Choroid plexus epithelial cell (primary cell): ENCODE measurements at places on chromosomes 2 and 18.

- peak; percentile 96 for DNase-seq
These were observed 133.7 kb downstream of the FBXO15 start for GRCh38 chr18:74013955-74014354.

DNA sequence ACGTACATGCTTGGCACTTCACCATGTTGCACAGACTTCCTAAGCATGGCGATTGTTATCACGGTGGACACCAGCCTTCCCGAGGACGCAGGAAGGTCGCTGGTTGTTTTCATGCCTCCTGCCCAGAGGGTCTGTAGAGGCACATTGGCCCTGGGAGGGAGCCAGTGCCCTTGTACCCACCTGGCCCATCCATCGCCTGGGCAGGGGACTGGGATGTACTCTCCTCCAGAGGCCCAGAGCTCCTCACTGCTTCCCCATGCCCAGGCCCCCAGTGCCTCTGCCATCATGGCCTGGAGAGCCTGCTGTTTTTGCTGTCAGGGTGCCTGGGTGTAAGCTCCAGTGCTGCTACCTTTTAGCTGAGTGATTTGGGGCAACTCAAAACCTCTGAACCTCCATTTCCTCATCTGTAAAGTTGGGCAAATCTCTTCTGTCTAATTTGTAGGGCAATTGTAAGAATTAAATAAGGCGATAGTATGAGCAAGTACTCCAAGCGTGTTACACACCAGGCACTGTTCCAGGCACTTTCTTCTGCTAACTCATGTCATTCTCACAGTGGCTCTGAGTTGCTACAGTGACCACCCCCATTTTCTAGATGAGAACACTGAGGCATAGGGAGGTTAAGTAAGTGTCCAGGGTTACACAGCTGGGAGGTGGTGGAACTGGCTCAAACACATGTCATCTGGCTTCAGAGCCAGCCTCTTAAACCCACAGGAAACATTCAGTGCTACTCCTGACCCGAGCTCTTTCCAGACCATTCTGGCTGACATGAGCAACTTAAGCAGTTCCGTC lies 45.3 kb downstream of the GREB1 start:
- DNase-seq: no peak

- DNase-seq: peak; percentile 28
These were observed 7.3 kb downstream of the MMADHC start for GRCh38 chr2:149579972-149580882.

- DNase-seq: peak; percentile 27
These were observed 55.1 kb downstream of the DGKD start for GRCh38 chr2:233409286-233409991.

DNA sequence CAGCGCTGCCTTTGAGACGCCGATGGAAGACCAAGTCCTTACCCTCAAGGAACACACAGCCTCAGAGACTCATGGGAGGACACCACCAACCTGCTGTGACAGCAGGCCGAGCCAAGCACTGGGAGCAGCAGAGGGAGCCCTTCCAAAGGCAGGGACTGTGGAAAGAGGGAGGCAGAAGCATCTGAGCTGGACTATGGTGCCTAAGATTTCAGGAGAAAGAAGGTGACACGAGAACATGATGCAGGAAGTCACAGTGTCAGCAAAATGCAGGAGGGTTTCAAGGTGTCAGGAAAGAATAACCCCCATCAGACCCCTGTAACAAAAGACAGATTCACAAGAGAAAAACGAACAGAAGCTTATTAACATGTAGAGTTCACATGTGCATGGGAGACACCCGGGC lies 24.2 kb upstream of the COX7A2L start:
- peak; percentile 32 for DNase-seq

- no peak for DNase-seq
These were observed 32.7 kb upstream of the RBM44 start for GRCh38 chr2:237765875-237766274.
